Right ventricle myocardium inferior (tissue), 1 donor: ENCODE measurements at places on chromosomes 6 and 20. TPM values are rescaled to one million over a fixed set of nuclear protein-coding genes. Genes with fewer than 3 reads are reported as not detected.

VSX1 gene
- 0.14 TPM for total RNA-seq

MAS1 gene
- total RNA-seq, result not detected

PHACTR3 gene
- total RNA-seq, result 9.9 TPM

DNA sequence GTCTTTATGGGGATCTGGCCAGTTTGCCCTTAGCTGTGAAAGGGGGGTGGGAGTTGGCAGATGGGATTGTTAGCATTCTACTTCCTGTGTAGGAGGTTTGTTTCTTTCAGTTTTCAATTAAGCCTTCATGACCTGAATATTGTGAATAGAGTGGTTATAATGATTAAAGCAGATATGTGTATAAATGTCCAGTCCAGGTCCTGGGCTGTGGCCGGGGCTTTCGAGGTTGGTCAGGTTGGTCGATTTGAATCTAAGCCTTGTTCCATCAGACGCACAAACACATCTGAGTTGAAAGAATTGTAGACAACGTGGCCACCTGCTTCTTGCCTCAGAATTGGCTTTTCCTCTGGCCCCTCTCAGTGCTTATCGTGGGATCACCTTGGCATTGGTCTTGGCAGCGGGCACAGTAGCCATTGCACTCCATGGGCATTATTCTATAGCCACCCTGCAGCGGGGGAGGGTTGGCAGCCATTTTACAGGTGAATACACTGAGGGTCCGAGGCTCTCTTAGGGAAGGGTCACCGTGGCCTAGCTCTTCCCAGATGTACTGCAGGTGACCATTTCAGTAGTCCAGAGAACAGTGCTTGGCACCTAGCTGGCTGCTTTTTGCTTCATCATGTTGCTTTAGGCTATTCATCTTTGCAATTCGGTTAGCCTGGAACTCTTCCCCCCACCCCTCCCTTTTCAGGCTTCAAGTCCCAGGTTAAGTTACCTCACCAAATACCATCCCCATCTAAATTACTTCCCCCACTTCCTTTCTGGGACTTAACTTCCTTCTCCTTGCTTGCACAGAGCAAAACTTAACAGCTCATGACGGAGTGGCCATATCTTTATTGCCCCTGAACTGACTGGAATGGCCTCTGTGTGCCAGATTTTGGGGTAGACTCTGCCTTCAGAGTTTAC, 1.1 kb downstream of the RNF114 start:
- DNase-seq, result no peak

HTR1E gene
- total RNA-seq, result not detected

DNA sequence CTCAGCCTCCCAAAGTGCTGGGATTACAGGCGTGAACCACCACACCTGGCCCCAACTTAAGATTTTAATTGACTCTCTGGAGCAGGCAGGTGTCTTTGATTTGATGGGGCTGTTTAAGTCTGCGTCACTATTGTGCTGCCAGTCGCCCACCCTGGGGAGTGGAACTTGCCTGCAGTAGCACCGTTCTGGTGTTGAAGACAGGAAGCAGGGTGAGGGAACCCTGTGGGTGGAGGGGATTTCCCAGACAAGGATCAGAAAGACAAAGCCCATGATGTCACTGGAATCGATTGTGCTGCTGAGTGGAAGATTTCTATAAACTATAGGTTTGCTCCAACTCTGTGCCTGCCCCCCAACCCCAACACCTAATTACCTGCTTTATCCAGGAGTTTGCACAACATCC, 11.0 kb downstream of the ALDH8A1 start:
- no peak for DNase-seq

RBPJL gene
- total RNA-seq, result not detected

BCAS4 gene
- 1.8 TPM for total RNA-seq

DNA sequence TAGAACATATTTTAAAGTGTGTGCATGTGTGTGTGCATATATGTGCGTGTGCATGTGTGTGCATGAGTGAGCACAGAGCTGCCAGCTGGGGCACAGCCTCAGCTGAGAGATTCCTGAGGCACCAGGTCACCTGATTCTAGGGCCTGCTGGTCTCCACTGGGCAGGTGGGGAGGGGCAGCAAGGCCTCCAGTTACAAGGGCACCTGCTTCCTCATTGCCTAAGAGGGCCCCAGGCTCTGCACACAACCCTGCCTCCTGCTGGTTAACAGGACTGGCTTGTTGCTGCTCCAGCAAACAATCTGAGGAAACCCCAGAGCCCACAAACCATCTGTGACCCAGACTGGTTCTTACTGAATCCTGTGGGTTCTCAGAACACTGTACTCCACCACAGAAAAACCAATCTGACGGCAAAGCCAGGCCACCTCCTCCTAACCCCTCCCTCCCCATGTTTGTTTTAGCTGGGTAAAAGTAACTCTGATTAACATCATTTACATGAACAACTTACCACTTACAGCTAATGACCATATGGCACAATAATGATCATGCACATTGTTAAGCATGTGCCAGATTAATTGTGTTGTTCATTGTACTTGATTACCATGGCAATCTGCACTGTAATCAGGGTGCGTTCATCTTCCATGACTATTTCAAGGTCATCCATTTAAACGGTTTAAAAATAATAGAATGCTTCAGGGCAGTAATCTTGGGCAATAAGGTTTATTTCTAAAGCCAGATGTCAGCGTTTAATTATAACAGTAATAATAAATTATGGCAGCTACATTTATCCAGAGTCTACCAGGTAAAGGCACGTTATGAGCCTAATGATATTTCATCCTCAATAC, 23.1 kb upstream of the UBE2J1 start:
- DNase-seq, result peak; percentile 68
